Stimulated activated CD4-positive, alpha-beta T cell treated with anti-CD3 and anti-CD28 coated beads, Interleukin-15, amount 100 ng/mL, for 1 hour (primary cell): ENCODE measurements at places on chromosomes 13 and 19.

- DNase-seq, result no peak
Measured at GRCh38 chr13:88592105-88592504, 920.9 kb downstream of the SLITRK5 start.

DNA sequence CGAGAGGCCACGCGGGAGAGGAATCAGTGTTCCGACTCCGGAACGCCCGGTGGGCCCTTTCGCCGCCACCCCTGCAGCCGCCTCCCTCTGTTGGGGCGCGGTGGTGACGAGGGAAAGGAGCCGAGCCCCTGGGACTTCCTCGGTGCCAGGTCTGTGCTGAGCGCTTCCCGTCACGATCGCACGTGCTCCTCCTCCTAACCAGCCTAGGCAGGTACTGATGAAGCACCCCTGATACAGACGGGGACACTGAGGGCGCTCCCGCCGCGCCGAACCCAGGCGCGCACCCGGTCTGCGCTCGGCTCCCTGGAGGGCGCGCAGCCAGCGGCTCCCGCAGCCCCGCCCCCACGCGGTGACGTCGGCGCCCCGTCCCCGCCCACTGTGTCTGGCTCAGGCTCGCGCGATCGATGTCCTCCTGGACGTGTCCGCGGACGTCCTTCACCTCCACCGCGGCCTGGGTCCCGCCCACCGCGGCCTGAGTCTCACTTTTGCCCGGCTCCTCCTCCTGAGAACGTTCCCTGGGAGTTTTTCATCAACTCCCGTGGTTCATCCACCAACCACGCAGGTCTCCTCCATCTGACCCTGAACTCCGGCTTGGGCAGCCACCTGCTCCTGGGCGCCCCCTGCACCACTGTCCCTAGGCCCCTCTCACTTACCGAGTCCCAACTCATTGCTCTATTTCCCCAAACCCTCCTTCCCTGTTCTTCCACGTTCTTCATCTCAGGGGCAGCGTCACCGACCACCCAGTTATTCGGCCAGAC, 2.6 kb upstream of the KLK15 start:
- peak; percentile 70 for DNase-seq

GRCh38 chr13:45243077-45243476, 42.2 kb upstream of the KCTD4 start:
- no peak for DNase-seq

DNA sequence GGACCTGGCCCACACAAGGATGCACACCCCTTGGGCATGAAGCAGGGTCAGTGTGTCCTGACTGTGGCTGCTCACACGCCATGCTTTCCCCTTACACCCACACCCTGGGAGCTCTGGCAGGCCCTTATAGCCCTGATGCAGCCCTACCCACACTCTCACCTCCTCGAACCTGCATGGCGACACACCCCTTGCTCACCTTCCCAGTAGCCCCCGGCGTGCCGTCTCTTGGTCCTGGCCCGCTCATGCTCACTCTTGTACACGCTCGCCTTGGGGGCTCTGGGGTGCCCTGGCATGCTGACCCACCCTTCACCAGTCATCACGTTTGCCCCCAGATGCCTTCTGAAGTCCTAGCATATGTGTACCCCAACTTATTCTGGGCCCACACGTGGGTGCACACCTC, 56.1 kb downstream of the MAP4K1 start:
- DNase-seq, result no peak

- no peak for DNase-seq
Measured at GRCh38 chr13:99125326-99125915, 75.2 kb upstream of the UBAC2 start.

GRCh38 chr13:20057963-20058362, 99.4 kb downstream of the ZMYM2 start:
- no peak for DNase-seq

DNA sequence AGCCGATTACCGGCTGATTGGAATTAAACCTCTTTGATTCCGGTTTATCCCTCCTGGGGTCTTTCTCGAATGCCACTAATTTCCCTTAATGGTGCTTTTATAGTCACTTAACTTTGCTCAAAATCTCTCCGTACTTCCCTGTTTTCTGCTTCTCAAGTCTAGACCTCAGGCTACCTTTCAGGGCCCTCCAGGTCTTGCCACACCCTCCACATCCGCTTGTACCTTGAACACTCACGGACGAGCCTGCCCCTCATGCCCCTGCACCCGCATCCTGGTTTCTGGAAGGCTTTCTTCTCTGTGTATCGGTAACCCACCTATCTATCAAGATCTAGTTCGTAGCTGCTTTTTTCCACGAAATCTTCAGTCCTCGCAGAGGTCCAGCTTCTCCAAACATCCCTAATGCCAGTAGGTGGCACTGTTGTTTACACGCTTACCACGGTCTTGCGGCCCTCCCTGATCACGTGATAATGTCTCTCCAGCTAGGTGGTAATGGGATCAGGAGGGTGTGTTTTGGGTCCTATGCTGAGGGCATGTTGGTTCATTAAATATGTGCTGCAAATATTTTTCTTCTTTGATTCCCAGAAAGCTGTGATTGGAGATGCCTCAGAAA, 13.8 kb downstream of the ATP12A start:
- DNase-seq, result no peak
